Lung (tissue), 17 donors: ENCODE measurements at places on chromosomes 3 and 15. TPM values are rescaled to one million over a fixed set of nuclear protein-coding genes. Genes with fewer than 3 reads are reported as not detected.

Gene GOLGA8F
- total RNA-seq: not detected

Gene RNF13
- total RNA-seq: 170 TPM

Gene RFTN1
- 82.5 TPM for total RNA-seq

Gene SCN11A
- 0.12 TPM for total RNA-seq
